ENCODE measurements at places on chromosomes 5 and 9.

DNA sequence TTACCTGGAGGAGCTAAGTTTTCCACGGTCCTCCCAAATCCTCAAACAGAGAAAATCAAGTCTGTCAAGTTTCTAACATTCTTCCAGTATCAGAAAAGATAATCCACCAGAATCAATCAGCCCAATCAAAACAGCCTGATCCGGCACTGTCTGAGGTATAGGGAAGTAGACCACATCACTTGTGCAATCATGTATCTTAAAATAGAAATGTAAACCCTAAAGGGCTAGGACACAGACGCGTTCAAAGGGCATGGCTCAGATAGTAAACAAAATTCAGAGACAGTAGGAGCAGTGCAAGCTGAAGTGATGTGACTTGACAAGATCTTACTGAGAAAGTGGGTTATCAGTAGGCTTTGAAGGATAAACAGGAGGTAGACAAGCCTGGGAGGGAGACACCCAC, 252.4 kb upstream of the DAPK1 start:
- peaks cover 5% of the 10 kb centered on the region for H3K27me3 ChIP-seq
- H3K4me3 ChIP-seq = no peak overlapping the region
- no peaks in the 10 kb centered on the region for H3K36me3 ChIP-seq
- DNase-seq = no peak
- H3K27ac ChIP-seq = no peak overlapping the region

DNA sequence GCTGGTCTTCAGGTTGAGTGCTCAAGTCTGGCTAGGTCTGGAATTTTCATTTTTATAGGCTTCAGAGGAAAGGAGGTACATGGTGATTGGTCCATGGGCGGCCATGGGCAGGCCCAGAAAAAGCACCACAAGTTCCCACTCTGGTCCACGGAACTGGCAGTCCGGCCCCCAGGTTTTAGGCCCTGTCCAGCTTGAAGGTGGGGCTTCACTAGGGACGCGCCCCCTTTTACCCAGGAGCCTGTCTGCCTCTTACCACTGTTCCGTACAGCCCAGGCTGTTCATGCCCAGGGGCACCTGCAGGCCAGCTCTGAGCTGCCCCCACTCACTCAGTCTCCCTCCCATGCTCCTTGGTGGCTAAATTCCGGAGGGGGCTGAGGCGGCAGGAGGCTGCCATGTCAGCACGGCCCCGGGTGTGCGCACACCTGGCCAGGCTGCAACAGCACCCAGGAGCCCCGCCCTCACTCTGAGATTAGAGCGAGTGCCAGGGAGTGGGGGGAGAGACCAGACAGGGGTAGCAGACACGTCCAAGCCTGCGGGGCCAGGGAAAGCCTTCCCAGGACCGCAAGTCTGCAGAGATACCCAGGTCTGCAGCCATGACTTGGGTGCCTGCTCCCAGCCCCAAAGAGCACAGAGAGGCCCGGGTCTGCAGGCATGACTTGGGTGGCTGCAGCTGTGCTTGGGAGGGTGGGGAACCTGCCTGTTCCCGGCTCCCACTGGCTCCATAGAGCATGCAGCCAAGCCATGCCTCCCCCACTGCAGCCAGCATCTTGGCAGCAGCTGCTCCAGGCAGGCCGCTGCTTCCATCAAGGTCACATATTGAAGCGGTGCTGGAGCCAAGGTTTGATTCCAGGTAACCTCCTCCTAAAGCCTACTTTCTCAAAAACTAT, 390.2 kb upstream of the SGCD start:
- no peak overlapping the region for H3K27ac ChIP-seq
- H3K27me3 ChIP-seq = no peaks in the 10 kb centered on the region
- H3K4me1 ChIP-seq = no peaks in the 10 kb centered on the region
- no peak overlapping the region for H3K4me3 ChIP-seq
- no peaks in the 10 kb centered on the region for H3K36me3 ChIP-seq

- H3K4me3 ChIP-seq = peak within 1 kb of the TSS; percentile 94
- no peaks in the 10 kb centered on the region for H3K27me3 ChIP-seq
- H3K4me1 ChIP-seq = peaks cover 40% of the 10 kb centered on the region
- peak within 1 kb of the TSS; percentile 86 for H3K27ac ChIP-seq
Observed at GRCh38 chr9:136400038-136400834, at the start of gene SNAPC4. Gene SNAPC4, minus strand, starts transcription at chr9:136400170. Its CDS starts 1,742 bp downstream, at chr9:136398428.

GRCh38 chr9:113886933-113887332, 10.8 kb downstream of the ZNF618 start:
- peak; percentile 50 for DNase-seq
- no peaks in the 10 kb centered on the region for H3K36me3 ChIP-seq
- no peak overlapping the region for H3K27ac ChIP-seq

DNA sequence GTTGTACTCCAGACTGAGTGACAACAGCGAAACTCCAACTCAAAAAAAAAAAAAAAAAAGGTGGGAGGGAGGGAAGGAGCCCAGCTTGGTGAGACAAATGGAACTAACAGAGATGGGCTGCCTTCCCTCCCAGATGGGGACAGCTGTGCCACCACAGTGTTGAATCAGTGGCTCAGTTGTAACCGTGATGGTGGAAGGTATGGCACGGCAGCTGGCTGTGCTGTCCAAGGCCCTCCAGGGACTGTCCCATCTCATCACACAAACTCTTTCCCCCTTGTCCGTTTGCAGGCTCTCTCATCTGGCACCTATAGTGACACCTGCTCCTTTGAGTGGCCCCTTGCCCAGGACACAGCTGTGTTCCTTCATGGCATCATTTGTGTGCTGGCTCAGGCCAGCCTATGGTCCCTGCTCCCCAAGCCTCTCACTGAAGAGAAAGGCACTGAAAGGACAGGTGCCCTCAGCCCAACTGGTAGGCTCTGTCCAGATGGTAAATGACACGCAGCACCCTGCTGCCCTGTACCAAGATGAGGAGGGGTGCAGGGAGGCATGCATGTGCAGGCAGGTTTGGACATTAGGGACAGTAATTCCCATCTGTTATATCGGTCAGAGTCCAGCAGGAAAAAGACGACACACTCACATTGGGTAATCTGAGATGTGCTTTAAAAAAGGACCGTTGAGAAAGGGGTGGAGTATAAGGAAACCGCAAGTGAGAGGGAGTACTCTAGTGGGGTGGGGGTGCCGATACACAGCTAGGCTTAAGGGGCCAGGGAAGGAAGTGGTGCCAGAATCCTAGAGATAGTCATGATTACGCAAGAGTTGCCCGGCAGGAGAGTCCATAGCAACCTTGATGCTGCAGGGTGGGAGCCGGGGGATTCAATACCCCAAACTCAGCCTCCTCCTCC, 4.3 kb downstream of the SMIM33 start:
- peaks cover 75% of the 10 kb centered on the region for H3K4me1 ChIP-seq
- H3K27ac ChIP-seq = peak overlapping the region; percentile 88
- DNase-seq = peak; percentile 60
- H3K27me3 ChIP-seq = no peaks in the 10 kb centered on the region

- DNase-seq = no peak
- H3K36me3 ChIP-seq = no peaks in the 10 kb centered on the region
- no peaks in the 10 kb centered on the region for H3K4me1 ChIP-seq
- H3K27me3 ChIP-seq = no peaks in the 10 kb centered on the region
Observed at GRCh38 chr5:164688437-164688836, 1183.0 kb downstream of the MAT2B start.
